ENCODE measurements at places on chromosomes 3 and 15.
A peak's percentile ranks its signal among the peaks of the same experiment; 100 is the strongest.

DNA sequence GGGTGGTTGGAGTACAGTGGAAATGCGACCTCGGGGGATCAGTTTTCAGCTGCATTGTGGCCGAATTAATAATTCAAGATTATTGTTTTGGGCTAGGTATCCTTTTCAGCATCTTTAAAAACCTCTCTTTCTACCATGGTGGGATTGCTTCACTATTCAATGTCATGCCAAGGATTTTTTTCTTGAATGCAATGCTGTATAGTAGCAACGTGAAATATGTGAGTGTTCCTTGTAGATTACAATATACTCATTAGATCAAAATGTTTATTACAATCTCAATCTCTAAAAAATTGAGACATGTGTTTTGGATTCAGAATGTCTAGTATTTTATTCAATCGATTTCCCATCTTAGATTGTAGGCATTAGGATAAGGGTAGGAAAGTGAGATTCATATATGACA is 586.5 kb upstream of the TBL1XR1 start:
- DNase-seq: no peak

DNA sequence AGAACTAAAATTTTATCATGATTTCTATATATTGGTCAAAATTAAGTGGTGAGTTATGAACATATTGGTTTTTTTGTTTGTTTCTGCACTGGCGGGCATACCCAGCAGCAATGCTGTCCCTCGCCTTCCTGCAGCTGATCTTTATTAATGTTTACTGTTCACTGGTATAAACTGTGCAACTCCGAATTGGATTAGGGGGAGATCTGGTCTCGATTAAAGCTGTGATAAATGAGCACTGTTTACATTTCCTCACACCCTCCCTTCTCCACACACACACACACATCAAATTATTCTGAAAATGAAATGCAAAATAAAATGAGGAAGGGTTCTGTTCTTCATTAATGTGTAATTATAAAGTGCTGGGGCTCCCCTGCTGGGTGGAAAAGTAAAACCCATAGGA is 48.5 kb upstream of the DAZL start:
- no peak for DNase-seq

GRCh38 chr15:101807345-101807945 is 4.1 kb downstream of the OR4F6 start:
- DNase-seq: no peak

DNA sequence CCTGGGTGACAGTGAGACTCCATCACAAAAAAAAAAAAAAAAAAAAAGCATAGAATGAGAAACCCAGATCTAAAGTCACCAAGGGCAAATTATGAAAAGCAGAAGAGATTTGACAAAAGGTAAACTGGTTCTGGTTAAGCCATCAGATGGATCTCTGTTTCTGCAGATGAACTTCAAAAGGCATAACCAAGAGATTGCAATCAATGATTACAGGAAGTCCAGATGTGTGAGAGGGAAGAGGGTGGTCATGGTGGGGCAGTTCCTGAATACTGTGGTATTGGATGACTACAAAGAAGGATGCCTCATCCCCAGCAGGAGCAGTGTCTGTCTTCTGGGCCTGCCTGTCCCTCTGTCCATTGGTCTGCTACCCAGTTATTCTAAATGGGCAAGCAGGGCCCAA is 3.8 kb downstream of the P4HTM start:
- no peak for DNase-seq

GRCh38 chr15:91252322-91252721 is 152.3 kb downstream of the SV2B start:
- DNase-seq: no peak

GRCh38 chr3:189305412-189305811 is 133.6 kb downstream of the TPRG1 start:
- no peak for DNase-seq

DNA sequence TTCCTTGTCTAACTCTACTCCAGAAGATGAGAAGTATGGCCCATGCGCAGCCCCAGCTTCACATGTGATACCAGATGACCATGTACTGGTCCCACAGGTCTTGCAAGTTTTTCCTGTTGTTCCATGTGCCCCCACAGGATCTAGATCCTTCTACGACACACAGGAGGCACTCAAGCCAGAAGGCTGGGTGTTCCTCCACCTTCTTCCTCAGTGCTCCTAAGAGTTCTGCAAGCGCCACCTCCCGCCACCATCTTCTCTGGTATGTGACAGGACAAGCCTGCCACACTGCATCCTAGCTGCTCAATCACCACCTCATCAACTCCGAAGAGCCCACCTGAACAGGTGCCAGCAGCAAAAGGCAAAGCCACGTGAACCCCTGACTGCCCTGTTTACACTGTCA is 43.1 kb downstream of the XXYLT1 start:
- peak; percentile 17 for DNase-seq

GRCh38 chr3:170697131-170697530 is 111.3 kb upstream of the SLC7A14 start:
- DNase-seq: no peak

DNA sequence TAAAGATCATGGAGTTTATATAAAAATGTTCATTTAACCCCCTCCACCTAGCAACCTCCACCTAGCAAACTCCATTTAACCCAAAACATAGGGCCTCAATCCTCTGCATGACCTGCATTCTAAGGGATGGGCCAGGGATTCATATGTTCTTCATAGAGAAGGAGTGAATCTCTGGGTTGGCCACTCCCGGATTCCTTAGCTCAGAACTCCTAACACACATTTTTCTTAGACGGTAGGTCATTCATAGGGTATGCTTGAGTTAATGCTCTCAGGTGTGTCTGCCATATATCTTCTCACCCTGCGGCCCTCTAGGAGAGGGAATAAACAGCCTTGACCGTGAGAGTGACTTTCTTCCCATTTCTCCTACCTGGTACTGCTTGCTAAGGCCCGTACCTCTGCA is 102.0 kb upstream of the IGSF10 start:
- DNase-seq: no peak

GRCh38 chr3:114730397-114730796 is 416.7 kb downstream of the ZBTB20 start:
- DNase-seq: no peak

- no peak for DNase-seq
These were observed 45.1 kb upstream of the TPM1 start for GRCh38 chr15:62997441-62997840.

- no peak for DNase-seq
These were observed 33.6 kb upstream of the OCA2 start for GRCh38 chr15:28132524-28133275.

GRCh38 chr3:194137008-194137505 is 1.1 kb downstream of the HES1 start:
- peak; percentile 66 for DNase-seq

- DNase-seq: no peak
These were observed 497.9 kb downstream of the IGSF11 start for GRCh38 chr3:118536764-118537163.

- DNase-seq: no peak
These were observed 254.3 kb upstream of the TPM1 start for GRCh38 chr15:62788224-62788623.

GRCh38 chr3:156250550-156250949 is 130.2 kb downstream of the KCNAB1 start:
- no peak for DNase-seq

DNA sequence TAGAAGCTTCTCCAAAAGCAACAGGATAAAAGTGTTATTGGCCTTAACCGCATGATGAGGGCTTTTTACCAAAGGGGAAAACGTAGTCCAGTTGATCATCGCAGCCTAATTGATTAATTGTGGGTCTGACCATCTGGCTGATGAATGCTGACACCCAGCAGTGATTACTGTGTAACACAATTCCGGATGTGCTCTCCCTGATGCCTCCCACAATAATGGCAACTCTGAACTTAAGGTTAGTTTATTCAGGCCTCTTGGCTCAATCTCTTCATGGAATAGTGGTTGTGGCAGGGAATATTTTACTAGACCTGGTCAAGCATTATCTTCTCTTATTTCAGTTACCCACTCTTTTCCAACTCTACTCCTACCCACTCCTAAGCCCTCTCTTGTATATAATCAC is 332.9 kb downstream of the TIGIT start:
- DNase-seq: no peak

GRCh38 chr3:167160781-167161180 is 219.3 kb downstream of the ZBBX start:
- no peak for DNase-seq

DNA sequence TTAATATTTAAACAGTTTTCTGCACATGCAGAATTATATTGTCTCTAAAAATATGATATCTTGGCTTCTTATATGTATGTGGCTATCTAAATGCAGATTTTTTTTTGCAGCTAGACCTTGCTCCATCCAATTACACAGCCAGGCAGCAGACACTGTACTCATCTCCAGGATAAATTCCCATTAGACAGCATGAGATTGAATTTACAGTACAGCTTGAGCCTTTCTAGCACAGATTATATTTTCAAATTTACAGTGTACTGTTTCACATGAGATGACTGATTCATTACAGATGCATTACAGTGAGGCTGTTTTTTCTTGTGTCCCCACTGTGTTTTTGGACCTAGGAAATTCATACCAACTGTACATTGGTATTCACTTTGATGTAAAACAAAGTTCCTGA is 134.9 kb downstream of the OTOL1 start:
- DNase-seq: no peak

GRCh38 chr3:46091741-46092701 is 64.7 kb upstream of the XCR1 start:
- DNase-seq: no peak

GRCh38 chr3:71087143-71088018 is 496.1 kb downstream of the FOXP1 start:
- no peak for DNase-seq

DNA sequence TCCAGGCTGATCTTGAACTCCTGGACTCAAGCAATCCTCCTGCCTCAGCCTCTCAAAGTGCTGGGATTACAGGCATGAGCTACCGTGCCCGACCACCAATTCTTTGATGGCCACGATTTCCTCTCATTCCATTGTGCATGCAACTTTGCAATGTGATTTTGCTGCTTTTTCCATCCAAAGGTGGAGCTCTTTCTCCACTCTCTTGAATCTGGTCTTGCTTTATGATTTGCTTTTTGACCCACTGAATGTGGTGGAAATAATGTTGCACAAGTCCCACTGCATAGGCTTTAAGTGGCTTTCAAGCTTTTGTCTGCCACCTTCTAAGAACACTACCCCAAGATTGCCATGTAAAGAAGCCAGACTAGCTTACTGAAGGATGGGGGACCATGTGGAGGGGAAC is 10.6 kb downstream of the RPS27L start:
- DNase-seq: no peak

GRCh38 chr15:66850078-66850991 is 148.3 kb downstream of the SMAD6 start:
- DNase-seq: no peak

DNA sequence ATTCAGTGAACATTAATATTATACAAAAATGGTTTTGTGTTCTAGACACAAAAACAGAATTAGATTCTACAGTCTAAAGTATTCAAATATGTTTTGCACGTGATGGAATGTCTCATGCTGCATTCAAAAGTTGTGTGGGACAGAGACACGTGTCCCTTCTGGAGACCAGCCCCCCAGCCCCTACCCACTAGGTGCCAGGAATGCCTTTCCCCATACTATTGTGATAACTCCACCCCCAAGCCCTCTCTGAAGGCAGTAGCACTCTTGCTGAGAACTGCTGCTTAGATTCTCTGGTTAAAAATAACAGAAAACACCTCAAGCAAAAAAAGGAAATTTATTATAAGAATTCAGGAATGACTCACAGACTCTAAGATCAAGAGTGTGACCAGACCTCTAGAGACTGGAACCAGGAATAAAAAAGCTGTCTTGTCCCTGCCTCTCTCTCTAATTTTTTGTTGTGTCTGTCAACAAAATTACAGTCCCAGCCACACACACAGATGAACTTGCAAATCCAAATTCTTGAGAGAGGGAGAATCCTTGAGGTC is 57.7 kb downstream of the PXYLP1 start:
- DNase-seq: no peak

DNA sequence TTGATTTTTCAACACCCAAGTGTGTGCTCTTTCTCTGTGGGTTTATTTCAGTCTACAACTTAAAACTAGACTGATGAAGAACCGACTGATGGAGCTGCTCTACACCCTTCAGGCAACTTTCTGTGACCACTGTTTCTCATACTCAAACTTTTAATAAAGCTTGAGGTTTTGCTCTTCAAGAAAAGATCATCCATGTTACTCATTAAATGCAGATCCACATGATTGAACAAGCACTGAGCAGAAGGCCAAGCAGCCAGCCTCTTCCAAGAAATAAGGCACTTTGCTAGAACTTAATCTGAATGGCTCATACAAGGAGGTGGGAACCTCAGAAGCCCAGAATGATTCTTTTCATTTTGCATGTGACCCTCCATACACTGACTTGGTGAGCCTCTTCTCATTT is 8.7 kb downstream of the SLC27A2 start:
- no peak for DNase-seq

DNA sequence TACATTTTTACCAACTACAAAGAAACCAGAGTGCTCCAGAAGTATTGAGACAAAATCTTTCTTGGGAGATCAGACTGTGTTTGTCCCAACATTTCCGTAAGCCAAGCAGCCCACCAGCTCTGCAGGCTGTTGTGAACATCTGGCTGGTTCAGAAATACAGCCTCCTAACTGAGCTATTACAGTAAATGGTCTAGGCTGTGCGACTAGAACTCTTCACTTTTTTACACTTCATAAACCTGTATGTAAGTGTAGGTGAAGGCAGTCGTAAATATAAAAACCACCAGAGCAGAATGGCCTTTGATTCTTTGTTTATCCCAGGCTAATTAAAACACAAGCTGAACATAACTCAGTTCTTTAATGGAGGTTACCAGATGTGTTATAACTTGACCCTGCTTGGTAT is 235.3 kb downstream of the ARRDC4 start:
- no peak for DNase-seq

DNA sequence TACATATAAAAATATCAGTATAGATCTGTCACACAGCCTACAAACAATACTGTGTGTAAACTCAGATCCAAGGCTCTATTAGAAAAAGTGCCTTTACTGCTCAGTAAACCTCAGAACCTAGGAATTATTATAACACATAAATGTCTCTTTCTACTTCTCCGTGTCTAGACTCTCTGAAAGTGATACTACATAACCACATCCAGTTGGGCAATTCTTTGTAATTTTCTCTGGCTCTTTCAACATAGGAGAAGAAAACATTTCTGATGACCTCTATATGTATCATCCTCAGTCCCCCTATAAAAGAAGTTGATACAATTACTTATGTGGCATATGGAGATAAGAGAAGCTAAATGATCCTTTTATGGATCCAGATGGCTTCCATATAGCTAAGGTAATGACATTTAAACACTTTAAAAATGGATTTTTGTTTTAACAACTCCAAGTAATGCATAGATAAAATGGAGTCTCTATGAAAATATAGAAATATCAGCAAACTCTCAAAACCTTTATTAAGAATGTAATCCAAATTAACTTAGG is 104.5 kb downstream of the LSAMP start:
- no peak for DNase-seq

GRCh38 chr3:153330901-153331300 is 168.9 kb downstream of the RAP2B start:
- DNase-seq: no peak

DNA sequence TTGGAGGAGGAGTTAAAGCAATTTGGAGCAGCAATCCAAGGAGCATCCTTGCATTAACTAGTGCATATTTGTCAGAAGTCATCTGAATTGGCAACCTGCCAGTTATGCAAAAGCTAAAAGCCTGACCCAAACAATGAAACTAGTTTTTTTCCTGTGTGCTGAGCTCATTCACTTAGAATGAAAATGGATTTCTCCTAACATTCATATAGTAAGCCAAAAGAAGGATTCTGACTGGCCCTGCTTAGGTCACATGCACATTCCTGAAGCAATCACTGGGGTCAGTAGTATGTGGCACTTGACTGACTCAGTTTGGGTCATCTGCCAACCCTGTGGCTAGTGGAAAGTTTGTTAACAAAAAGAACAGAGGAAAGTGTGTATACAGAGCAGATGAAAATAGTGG is 30.5 kb downstream of the OXSM start:
- no peak for DNase-seq
